ENCODE measurements at places on chromosomes 12 and 14.

GRCh38 chr12:123723011-123723410 lies 10.9 kb downstream of the ATP6V0A2 start:
- DNase-seq: no peak

DNA sequence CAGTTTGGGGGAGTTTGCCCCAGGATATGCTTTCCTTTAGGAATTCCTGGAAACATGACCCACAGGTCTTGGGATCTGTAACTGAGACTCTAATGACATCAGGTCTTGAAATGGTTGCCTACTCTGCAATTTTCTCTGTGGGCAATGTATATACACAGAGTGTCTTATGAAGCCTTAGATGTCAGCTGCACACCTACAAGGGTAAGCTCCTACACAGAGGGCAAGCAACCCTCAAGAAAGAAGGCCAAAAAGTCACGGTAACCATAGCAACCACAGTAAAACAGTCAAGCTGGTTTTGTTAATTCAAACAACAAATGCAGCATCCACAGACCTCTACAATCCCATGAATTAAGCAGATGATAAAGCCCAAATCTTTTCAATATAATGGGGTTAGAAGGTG lies 293.0 kb downstream of the SSPN start:
- no peak for DNase-seq

- DNase-seq: no peak
These were observed 14.6 kb upstream of the EIF2B2 start for GRCh38 chr14:74988131-74988530.

DNA sequence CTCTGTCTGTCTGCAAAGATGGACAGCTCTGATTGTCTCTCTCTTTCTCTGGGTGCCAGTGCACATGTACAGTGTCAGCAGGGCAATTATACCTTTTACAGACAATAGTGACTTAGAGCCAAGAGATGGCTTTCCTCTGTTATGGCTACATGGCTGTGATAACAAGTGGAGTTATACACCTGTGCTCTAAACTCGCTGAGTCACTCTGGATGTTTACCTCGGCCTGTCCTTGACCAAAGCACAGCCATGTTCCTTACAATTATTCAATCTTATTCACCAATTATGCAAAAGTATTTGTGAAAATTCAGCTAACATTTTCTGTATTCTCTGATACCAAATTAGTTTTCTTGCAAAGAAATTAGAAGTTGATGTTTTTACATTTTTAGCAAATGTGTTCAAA lies 475.5 kb upstream of the CCDC196 start:
- DNase-seq: no peak

DNA sequence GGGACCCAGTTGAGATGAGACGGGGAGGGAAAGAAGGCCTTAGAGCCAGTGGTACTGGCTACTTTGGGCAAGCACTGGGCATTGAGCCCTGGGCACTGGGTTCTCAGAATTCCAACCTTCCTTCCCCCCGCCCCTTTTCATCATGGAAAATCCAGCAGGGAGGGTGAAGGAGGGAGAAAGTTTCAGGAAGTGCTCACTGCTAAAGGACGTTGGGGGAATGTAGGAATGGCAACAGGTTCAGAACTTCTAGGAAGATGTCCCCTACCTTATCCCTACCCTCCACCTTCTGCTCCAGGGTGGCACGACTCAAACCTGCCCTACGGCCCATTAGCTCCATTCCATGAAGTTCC lies 4.2 kb upstream of the TNS2 start:
- no peak for DNase-seq

GRCh38 chr12:110436231-110436630 lies 13.9 kb downstream of the ARPC3 start:
- no peak for DNase-seq

GRCh38 chr12:65460063-65460462 lies 181.6 kb downstream of the MSRB3 start:
- no peak for DNase-seq

GRCh38 chr14:49551569-49551968 lies 34.6 kb downstream of the RPS29 start:
- DNase-seq: no peak

DNA sequence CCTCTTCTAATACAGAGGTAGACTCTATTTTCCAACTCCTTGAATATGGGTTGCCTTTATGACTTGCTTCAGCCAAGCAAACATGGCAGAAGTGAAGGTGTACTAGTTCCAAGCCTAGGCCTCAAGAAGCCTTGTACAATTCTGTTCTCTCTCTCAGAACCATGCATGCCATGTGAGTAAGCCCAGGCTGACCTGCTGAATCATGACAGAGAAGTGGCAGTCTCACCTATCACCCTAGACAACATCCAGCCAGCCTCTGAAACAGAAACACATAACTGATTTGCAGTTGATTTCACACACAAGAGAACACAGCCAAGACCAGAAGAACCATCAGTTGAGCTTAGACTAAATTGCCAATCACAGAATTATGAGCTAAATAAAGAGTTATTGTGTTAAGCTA lies 157.2 kb downstream of the GARIN6 start:
- no peak for DNase-seq

- DNase-seq: no peak
These were observed 92.9 kb downstream of the SLCO1B1 start for GRCh38 chr12:21223930-21224329.

DNA sequence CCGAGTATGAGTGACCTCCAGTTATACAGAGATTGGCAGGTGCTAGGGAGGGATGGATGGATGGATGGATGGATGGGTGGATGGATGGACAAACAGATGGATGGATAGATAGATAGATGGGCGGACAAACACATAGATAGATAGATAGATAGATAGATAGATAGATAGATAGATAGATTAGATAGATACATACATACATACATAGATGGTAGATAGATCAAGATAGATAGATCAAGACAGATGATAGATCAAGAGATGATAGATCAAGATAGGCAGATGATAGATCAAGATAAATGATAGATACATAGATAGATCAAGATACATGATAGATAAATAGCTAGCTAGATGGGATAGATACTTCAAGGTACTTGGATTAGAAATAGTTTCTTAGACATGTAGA lies 18.6 kb upstream of the RFLNA start:
- DNase-seq: no peak
